ENCODE measurements at places on chromosomes 11 and 22. TPM values are rescaled to one million over a fixed set of nuclear protein-coding genes. Genes with fewer than 3 reads are reported as not detected.
A peak's percentile ranks its signal among the peaks of the same experiment; 100 is the strongest.

Gene CDON
- 4.0 TPM for total RNA-seq

Gene CASP12
- 0.91 TPM for total RNA-seq

Gene PATE1
- total RNA-seq, result not detected

Gene RFPL3
- not detected for total RNA-seq

Gene OR52E8
- 0.25 TPM for total RNA-seq

Gene PTS
- total RNA-seq, result 40.6 TPM

Gene DYNC2H1
- total RNA-seq, result 30.9 TPM

Gene C11orf65
- 1.1 TPM for total RNA-seq

Gene RDX
- total RNA-seq, result 97.3 TPM

- DNase-seq, result no peak
- H3K27me3 ChIP-seq, result no peaks in the 10 kb centered on the region
- no peak overlapping the region for H3K4me3 ChIP-seq
- no peaks in the 10 kb centered on the region for H3K4me1 ChIP-seq
- H3K27ac ChIP-seq, result no peak overlapping the region
These were observed 22.1 kb upstream of the MMP7 start for GRCh38 chr11:102552447-102553194.

GRCh38 chr11:118845369-118845768, 38.3 kb upstream of the CXCR5 start:
- DNase-seq, result no peak
- H3K36me3 ChIP-seq, result no peaks in the 10 kb centered on the region

- no peak overlapping the region for H3K27ac ChIP-seq
- H3K4me3 ChIP-seq, result no peak overlapping the region
- H3K27me3 ChIP-seq, result no peaks in the 10 kb centered on the region
- H3K4me1 ChIP-seq, result no peaks in the 10 kb centered on the region
- no peaks in the 10 kb centered on the region for H3K36me3 ChIP-seq
These were observed 43.5 kb downstream of the GGTLC2 start for GRCh38 chr22:22687638-22688500.

DNA sequence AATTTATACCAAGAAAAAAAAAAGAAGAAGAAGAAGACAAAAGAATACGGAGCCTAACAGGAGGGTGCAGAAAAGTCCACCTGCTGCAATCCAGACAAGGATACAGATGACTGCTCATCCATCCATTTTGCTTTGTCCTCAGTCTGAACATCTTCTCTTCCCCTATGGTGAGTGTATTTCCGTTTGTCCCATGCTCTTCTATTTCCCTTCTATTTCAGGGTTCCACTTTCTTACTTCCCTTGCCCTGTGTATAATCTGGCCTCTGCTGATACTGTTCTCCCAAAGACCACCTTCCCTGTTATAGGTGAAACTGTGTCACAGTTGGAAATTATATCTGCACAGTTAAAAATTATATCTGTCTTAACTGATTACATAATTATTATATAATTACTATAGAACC, 48.7 kb upstream of the USP47 start:
- no peaks in the 10 kb centered on the region for H3K36me3 ChIP-seq
- no peaks in the 10 kb centered on the region for H3K4me1 ChIP-seq
- no peak for DNase-seq
- H3K4me3 ChIP-seq, result no peak overlapping the region

GRCh38 chr11:8011981-8012444, 24.9 kb downstream of the EIF3F start:
- H3K27ac ChIP-seq, result no peak overlapping the region
- H3K4me1 ChIP-seq, result no peaks in the 10 kb centered on the region
- no peaks in the 10 kb centered on the region for H3K36me3 ChIP-seq
- no peak for DNase-seq
- H3K27me3 ChIP-seq, result no peaks in the 10 kb centered on the region

DNA sequence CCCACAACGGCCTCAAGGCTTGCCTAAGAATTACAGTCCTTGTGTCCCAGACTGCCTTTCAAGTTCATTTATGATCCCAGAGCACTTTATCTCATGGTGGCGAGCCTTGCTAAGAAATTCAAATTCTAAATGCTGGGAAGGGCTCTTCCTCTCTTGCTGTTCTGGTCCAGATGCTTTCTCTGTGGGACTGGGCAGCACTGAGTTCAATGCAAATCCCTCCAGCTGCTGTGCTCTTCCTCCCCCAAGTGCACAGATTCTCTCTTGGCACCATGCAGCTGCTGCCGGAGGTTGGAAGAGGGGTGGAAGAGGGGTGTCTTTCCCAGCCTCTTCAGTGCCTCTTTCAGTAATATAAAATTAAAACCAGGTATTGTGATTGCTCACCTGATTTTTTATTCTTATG, 828.0 kb downstream of the DLG2 start:
- H3K27me3 ChIP-seq, result no peaks in the 10 kb centered on the region
- H3K4me1 ChIP-seq, result no peaks in the 10 kb centered on the region
- H3K4me3 ChIP-seq, result no peak overlapping the region
- no peaks in the 10 kb centered on the region for H3K36me3 ChIP-seq

- no peak overlapping the region for H3K4me3 ChIP-seq
- H3K27ac ChIP-seq, result peak overlapping the region; percentile 1
- no peaks in the 10 kb centered on the region for H3K4me1 ChIP-seq
- no peak for DNase-seq
- peaks cover 22% of the 10 kb centered on the region for H3K36me3 ChIP-seq
- no peaks in the 10 kb centered on the region for H3K27me3 ChIP-seq
These were observed 9.9 kb downstream of the HPS5 start for GRCh38 chr11:18312012-18312411.

GRCh38 chr11:126477535-126478305, 122.2 kb downstream of the ST3GAL4 start:
- no peak overlapping the region for H3K27ac ChIP-seq
- H3K4me1 ChIP-seq, result no peaks in the 10 kb centered on the region
- no peaks in the 10 kb centered on the region for H3K36me3 ChIP-seq
- H3K4me3 ChIP-seq, result no peak overlapping the region

DNA sequence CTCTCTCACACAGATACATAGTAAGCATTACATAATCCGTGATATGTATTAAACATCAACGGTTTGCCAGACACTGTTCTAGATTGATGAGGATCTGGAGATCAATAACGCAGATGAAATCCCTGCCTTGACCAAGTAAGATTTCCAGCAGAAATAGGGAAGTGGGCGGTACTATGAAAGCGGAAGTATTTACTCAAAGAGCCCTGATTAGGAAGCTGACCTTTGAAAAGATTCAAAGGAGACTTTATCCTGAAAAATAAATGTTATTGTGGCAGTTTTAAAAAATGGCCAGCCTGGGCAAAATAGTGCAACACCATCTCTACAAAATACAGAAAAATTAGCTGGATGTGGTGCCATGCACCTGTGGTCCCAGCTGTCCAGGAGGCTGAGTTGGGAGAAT, 26.8 kb downstream of the GAB2 start:
- no peak overlapping the region for H3K27ac ChIP-seq
- H3K4me3 ChIP-seq, result no peak overlapping the region
- H3K36me3 ChIP-seq, result no peaks in the 10 kb centered on the region
- H3K4me1 ChIP-seq, result no peaks in the 10 kb centered on the region

GRCh38 chr11:120129570-120129969, 8.3 kb downstream of the TRIM29 start:
- H3K4me1 ChIP-seq, result no peaks in the 10 kb centered on the region
- no peak overlapping the region for H3K4me3 ChIP-seq
- H3K27ac ChIP-seq, result no peak overlapping the region
- H3K27me3 ChIP-seq, result no peaks in the 10 kb centered on the region

All from kidney (tissue), 22 donors.